ENCODE measurements at places on chromosomes 2 and 18.

- no peak for DNase-seq
Observed at GRCh38 chr18:48399303-48400075, 9.7 kb downstream of the ZBTB7C start.

GRCh38 chr2:7666596-7667259, 749.5 kb downstream of the RNF144A start:
- no peak for DNase-seq

DNA sequence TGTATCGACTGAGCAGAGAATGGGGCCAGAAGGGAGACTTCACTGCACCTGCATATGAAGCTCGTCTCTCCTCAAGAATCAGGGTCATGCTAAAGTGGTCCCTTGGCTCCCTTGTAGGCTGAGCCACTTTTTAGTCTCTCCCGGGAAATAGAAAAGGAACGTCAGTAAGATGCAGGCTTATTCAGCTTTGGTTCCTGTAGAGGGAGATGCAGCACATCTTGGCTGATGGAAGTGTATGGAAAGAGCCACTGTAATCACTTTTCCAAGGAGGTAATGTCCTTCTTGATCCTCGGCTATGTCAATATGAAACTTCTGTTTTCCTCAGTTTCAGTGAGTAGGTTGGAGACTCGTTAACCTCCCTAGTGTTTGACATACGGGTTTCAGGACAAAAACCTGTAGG, 235.2 kb downstream of the GCA start:
- no peak for DNase-seq

GRCh38 chr18:36139245-36139644, 9.5 kb downstream of the ELP2 start:
- no peak for DNase-seq

- no peak for DNase-seq
Observed at GRCh38 chr2:127429844-127430425, 11.7 kb downstream of the PROC start.

DNA sequence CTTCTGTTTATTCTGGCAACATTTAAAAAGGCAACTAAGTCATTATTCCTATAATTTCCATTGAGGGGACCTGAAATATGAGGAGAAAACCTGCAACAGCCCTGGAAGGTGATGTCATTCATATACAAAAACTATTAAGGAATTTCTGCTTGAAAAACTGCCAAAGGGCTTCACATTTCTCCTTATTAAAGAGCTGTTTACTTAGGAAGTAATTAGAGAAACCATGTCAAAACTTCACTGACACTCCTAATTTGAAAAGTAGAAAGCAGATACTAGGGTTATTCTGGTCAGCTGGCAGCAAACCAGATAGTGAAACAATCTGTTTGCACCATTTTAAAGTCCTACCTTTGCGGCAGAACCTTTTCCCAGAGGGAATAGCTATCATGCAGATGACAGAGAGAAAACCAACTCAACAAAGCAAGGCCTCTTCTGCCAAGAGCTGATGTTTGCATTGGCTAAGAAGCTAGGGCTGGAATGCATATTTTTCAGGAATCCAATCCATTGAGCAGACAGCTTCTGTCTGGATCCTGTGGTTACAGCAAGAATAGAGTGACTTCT, 592.2 kb upstream of the SYT4 start:
- DNase-seq: no peak

- DNase-seq: no peak
Observed at GRCh38 chr2:159961037-159961436, 101.4 kb downstream of the PLA2R1 start.

- no peak for DNase-seq
Observed at GRCh38 chr18:7122376-7122775, 4.8 kb upstream of the LAMA1 start.

DNA sequence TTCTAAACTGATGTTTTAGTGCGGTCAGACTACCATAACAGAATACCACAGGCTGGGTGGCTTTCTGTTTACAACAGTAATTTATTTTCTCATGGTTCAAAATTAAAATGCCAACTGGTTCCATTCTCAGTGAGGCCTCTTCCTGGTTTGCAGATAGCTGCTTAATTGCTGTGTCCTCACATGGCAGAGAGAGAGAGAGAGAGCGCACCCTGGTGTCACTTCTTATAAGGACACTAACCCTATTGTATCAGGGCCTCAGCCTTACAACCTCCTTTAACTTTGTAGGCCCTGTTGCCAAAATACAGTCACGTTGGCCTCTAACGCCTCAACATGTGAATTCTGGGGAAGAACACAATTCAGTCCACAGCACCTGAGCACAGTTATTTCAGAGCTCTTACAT, 37.5 kb upstream of the ZNF385B start:
- no peak for DNase-seq

- DNase-seq: no peak
Observed at GRCh38 chr2:203261326-203262159, 22.7 kb downstream of the CYP20A1 start.

DNA sequence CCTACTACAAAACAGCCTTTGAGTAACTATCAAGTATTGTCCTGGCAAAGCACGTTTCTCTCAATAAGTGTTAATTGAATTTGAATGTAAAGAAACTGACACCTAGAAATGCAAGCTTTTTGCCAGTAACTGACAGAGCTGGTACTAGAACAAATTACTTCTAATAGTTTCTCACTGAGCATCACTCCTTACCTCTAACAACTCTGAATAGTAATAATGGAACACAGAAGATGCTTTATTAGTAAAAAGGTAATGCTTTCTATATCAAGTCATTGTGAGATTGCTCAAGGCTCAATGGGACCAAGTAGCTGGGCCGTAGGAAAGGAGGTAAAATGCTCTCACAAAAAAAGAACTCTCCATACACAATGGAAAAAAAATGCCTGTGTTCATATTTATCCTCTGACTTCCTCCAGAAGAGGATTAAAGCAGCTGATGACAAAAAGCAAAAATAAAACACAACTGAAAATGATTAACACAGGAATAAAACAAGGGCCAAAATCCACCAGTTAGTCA, 11.8 kb downstream of the RASGRP3 start:
- DNase-seq: no peak

DNA sequence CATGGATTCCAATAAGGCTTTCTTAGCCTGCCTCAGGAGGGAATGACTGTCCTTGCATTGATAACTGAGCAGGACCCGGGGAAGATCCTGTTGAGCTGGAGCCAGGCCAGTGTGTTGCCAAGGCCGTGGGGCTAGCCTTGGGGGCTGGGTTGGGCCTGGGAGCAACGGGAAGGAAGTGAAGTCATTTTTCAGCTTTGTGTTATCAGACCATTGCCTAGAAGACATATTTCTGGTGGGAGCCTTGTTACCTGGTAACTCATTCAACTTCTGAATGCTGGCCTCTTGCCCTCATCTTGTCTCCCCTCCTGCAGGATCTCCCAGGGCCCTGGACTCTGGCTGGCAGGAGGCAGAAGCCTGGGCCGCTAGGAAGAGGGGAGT, 92.7 kb upstream of the MGAT5 start:
- DNase-seq: no peak

DNA sequence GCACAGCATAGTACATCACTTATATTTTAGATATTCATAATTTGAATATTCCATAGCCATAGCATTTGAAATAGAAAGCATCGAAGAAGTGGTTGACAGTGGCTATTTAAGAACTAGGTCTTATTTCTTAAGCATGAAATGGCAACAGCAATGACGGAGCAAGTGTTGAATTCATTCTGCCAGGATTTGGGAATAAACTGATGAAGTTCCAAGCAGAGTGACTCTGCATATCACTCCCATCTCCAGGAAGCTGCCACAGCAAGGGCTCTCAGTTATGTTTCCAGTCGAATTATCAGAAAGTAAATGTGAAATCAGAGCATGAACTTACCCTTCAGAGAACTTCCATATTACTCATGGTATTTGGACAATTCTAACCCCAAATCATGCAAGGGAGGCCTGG, 208.1 kb downstream of the IKZF2 start:
- no peak for DNase-seq

GRCh38 chr2:177265824-177266817, 1.6 kb upstream of the NFE2L2 start:
- DNase-seq: no peak

DNA sequence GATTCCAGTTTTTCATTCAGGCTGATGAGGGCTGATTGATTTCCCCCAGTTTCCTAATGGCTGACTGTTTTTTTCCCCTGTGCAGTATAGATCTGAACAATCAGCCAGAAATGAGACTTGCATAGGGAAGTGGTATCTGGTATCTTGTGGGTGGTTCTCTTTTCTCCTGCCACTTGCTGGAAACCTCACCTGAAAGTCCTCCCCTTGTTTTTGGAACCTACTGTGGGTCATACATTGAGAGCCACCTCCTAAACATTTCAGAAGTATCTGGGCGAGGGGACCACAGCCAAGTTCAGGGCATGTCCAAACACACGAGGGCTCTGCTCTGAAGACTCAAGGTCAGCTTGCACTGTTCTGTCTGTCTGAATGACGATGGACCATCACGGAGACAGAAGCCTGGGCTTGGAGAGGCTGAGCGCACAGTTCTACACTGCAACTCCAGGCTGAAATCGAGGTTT, 19.3 kb downstream of the ALPK2 start:
- no peak for DNase-seq

DNA sequence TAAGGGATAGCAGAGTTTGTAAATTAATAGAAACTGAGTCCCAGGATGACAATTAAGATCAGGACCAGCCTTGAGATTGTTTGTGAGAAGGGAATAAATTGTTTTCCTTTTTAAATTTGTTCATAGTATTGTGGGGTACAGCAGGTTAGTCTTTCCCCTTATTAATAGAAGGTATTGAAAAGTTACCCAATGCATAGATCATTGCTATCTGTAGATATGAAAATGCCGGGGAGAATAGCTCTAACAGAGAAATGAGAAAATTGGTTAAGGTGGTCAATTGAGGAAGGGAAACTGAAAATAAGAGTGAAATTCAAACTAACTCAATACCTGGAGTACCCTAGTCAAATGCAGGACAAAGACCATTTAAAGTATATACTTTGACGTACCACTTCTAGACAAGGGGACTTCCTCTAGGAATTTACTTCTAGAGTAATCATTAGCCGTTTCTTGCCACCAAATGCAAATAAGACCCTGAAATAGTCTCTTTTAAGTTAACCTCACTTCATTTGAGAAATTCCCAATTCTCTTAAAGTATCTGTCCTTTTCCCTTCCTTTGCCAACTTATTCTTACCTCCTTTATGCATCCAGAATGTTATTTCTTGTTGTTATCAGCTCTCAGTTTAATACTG, 1224.4 kb upstream of the LRRTM1 start:
- no peak for DNase-seq

- DNase-seq: no peak
Observed at GRCh38 chr2:130231656-130232055, 33.4 kb upstream of the TUBA3E start.

DNA sequence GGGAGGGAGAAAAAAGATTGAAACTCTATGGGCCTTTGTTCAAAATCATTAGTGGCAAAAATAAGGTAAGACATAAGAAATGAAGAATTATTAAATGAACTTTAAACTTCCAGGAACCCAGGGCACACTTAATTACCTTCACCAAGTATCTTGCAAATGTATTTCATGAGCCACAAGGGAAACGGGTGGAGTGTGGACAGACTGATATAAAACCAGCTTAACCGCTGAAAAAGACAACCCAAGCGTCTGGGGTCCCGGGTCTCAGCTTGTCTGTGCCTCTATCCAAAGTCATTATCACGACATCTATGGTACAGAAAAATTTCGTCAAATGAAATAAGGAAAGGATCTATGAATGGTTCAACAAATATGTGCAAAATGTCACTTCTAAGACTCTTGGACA, 13.9 kb upstream of the MBOAT2 start:
- DNase-seq: no peak

DNA sequence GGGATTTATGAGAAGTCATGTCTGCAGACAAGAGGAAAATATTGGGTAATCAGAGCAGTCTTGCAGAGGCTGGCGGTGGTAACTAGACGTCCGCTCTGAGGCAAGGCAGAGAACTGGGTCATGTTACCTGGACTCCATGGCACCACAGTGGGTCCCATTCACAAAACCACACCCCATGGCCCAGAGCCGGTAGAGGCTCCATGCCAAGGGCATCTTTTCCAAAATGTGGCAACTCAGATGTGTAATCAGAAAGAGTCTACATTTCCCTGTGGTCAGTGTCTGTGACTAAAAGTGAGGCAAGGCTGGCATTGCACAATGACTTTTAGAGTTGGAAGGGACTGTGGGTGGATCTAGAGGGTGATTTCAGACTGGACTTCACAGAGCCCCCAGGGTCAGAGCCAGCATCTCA, 113.1 kb downstream of the MREG start:
- no peak for DNase-seq

GRCh38 chr2:42519624-42520023, 25.8 kb upstream of the KCNG3 start:
- no peak for DNase-seq

GRCh38 chr2:9663008-9663879, 32.4 kb upstream of the YWHAQ start:
- DNase-seq: no peak

- DNase-seq: no peak
Observed at GRCh38 chr2:69177063-69177771, 164.2 kb downstream of the ANTXR1 start.

DNA sequence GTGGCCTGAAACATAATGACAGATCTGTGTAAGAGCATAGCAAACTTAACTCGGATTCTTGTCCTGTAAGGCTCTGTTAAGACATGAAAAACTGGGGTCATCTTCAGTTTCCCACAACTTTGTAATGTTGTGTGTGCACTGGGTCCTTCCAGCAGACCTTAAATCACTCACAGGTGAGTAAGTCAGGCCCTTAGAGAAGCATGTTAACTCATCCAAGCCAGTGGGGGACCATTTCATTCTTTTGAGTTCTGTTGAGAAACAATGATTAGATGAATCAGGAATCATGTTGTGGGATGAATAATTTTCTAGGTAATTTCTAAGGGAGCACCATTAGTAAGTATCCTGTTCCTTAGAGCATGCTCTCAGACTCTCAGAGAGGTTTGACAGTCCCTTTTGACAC, 167.1 kb downstream of the ESCO1 start:
- no peak for DNase-seq

- no peak for DNase-seq
Observed at GRCh38 chr2:56184500-56185011, 766 bp downstream of the CCDC85A start.

GRCh38 chr2:136386046-136386445, 268.1 kb upstream of the CXCR4 start:
- DNase-seq: no peak

GRCh38 chr2:161981679-161982250, 92.2 kb downstream of the DPP4 start:
- no peak for DNase-seq

GRCh38 chr2:218325566-218326160, 31.0 kb upstream of the CATIP start:
- no peak for DNase-seq

GRCh38 chr18:31042084-31042405, 497 bp downstream of the DSC3 start:
- DNase-seq: no peak

GRCh38 chr2:59568461-59568860, 985.0 kb downstream of the BCL11A start:
- no peak for DNase-seq

DNA sequence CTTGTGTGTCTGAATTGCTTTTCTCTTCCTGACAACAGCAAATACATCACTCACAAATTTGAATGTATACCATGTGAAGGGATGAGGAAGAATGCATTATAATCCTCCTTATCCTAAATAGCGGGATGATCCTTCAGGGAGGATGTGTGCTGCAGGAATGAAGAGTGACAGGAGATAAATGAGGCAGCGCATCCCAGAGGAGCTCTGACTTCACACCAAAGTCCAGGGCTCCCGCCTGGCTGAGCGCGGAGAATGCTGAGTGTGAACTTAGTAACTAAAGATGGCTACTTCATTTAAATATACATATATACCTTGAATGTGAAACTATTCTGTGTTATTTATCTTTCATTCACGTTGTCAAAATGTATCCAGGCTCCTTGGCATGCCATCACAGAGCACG, 145.2 kb upstream of the TPO start:
- DNase-seq: no peak
